GM03348 (cell line): ENCODE measurements at places on chromosomes 12 and 14.

- DNase-seq: no peak
These were observed 10.2 kb upstream of the LLPH start for GRCh38 chr12:66140731-66141130.

DNA sequence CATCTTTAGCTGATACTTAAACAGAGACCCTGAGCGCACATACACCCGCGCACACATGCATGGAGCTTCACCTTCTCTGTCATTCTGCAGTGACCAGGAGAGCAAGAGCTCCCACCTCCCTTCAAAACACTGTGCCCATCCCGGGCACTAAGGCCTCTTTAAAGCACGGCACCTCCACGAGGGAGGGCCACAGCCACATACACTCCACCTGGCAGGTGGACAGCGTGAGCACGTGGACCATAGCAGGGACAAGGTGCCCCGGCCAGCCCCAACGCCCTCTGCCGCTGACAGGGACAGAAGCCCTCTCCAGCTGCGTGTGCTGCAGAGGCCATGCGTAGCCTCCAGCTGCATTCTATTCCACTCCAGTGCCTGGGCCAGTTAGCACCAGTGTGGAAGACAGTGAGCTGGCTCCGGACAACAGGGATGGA is 5.4 kb downstream of the GAPDH start:
- DNase-seq: no peak

- DNase-seq: no peak
These were observed 197.7 kb upstream of the STXBP6 start for GRCh38 chr14:25247609-25248008.

GRCh38 chr12:95955549-95956159 is 12.5 kb downstream of the AMDHD1 start:
- DNase-seq: no peak

- DNase-seq: no peak
These were observed 97.2 kb upstream of the SYT1 start for GRCh38 chr12:78767264-78767981.

GRCh38 chr14:57831981-57832380 is 33.9 kb downstream of the SLC35F4 start:
- DNase-seq: no peak
